ENCODE measurements at places on chromosomes 11 and 22.

DNA sequence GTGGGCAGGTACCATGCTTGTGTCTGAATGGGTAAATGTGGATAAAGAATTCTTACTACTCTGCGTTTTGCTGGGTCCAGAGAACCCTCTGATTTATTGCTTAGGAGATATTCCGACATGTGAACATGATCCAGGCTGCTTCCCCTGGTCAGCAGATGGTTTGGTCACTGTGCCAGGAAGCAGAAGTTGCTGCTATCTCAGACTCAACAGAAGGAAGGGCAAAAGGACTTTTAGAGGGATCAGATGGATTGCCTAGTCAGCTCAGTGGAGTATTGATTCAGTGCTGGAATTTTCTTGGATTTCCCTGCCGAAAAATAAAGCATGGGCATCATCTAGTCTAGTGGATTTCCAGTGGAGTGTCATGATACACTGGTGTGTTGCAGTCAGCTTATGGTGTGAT lies 440.1 kb downstream of the NTM start:
- no peak for DNase-seq

GRCh38 chr22:24465566-24465965 lies 29.6 kb upstream of the UPB1 start:
- DNase-seq: no peak

- DNase-seq: no peak
Observed at GRCh38 chr11:65654375-65655349, 8.1 kb downstream of the RELA start.

DNA sequence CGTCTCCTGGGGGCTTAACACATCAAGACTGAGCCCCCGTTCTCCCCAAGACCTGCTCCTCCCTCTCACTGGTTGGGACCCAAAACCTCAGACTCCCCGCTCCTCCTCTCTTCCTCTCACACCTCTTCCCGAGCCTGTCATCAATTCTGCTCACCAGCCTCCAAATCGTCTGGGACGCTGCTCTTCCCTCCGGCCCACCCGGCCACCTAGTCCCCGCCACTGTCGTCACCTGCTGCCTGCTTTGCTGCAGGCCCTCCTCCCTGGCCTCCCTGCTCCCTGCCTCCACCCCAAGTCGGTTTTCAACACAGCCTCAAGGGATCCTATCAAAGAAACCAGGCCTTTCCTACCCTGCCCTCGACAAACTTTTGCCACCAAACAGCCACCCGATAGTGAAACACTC lies 3.1 kb downstream of the MFNG start:
- DNase-seq: no peak

DNA sequence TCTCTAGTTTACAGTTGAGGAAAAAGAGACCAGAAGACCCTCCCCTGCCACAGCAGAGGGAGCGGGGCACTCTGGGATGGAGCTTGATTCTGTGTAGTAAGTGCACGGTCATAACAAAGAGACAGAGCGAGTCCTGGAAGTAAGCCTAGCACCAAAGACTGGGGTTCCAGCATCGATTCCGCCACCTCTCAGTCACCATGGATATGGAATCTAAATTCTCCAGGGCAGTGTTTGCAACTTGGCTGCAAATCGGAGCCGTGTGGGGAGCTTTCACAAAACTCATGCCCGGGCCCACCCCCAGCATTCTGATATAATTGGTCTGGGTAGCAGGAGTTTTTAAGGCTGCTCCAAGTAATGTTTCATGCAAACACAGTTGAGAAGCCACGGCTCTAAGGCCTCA lies 129.5 kb upstream of the OPCML start:
- DNase-seq: no peak

DNA sequence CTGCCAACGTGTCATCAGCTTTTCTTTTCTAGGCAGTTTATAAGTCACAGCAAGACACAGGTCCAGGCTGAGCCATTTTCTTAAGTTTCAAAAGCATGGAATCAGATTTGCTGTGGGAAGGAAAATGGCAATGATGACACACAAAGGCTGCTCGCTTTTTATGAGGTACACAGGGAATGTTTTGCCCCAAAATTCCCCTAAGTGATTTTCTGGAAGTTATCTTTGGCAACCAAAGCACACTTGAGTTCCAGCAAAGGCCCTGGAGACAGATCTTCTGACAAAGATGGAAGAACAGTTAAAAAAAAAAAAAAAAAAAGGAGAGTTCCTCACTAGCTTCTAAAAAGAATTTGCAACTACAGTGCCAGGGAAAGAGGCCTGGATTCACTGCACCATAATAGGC lies 260.8 kb downstream of the LARGE1 start:
- no peak for DNase-seq

- no peak for DNase-seq
Observed at GRCh38 chr22:35037089-35037488, 28.9 kb upstream of the ISX start.

GRCh38 chr11:72670041-72670440 lies 4.2 kb downstream of the PDE2A start:
- DNase-seq: no peak

GRCh38 chr11:95922536-95923438 lies 1.1 kb downstream of the MTMR2 start:
- no peak for DNase-seq

DNA sequence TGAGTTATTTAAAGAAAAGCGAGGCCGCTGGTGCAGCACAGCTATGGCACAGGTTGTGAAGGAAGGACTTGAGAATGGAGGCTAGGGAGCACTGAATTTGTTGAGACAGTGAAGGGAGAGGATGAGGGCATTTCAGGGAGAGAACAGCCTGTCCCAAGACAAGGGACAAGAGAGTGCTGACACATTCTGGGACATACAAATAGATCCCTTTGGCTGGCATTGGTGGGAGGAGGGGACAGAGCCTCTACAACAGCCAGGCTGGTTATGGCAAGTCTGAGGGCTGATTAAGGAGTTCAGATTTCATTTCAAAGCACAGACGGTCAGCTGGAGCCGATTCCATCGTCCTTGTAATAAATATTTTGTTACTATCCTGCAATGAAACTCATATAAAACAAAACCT lies 1.7 kb upstream of the SLC29A2 start:
- no peak for DNase-seq

- no peak for DNase-seq
Observed at GRCh38 chr22:40525250-40525884, 111.2 kb downstream of the MRTFA start.

GRCh38 chr11:8192016-8192895 lies 23.4 kb upstream of the RIC3 start:
- peak; percentile 52 for DNase-seq

- no peak for DNase-seq
Observed at GRCh38 chr22:49503896-49504521, 323.7 kb downstream of the BRD1 start.

DNA sequence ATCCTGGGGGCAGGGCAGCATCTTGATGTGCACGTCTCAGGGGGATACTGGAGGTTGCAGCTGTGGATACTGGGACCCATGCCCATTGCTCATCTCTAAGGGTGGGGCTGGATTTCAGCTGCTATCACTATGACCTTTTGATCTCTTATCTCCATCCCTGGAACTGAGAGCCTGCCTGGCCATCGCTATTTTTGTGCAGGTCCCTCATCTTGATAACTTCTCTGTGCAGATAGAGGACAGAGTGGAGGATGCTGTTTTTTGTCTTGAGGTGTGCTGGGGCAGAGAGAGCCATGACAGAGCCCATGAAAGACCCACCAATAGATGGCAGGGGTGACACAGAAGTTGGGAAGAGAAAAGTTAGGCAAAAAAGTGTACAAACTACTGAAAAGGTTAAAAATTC lies 5.1 kb upstream of the INSC start:
- no peak for DNase-seq

GRCh38 chr11:35282221-35282882 lies 137.0 kb downstream of the SLC1A2 start:
- no peak for DNase-seq

- no peak for DNase-seq
Observed at GRCh38 chr11:35402751-35403660, 16.4 kb downstream of the SLC1A2 start.

DNA sequence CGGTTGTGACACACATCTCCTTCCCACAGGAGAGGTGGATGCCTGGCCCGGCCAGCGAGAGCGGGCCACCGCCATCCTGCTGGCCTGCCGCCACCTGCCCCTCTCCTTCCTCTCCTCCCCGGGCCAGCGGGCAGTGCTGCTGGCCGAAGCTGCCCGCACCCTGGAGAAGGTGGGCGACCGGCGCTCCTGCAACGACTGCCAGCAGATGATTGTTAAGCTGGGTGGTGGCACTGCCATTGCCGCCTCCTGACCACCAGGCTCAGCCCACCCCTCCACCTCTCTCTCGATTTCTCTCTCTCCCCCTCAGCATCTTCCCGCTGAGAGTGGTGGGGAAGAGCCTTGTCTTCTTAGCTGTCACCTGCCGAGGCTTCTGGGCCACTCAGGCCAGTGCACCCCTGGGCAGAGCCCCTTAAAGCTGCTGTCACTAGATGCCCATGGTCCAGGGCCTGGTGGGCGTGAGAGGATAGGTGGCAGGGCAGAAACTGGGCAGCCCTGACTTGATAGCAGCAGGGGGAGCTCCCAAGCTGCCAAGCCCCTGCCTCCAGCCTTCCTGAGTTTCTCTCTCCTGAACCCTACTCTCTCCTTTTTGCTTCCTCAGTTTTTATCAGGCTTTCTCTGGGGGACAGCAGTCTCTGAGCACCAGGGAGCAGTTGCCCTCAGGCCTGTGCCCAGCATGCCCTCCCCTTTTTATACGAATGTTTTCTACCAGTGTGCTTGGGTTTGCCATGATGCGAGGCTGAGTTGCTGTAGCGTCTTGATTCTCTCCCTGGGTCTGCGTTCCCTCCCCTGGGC lies 9.3 kb downstream of the SHISA8 start:
- DNase-seq: no peak

GRCh38 chr11:78586452-78587046 lies 11.9 kb upstream of the NARS2 start:
- no peak for DNase-seq

GRCh38 chr11:12156301-12157140 lies 46.1 kb downstream of the MICAL2 start:
- no peak for DNase-seq

GRCh38 chr11:16791191-16791961 lies 52.9 kb downstream of the C11orf58 start:
- no peak for DNase-seq

DNA sequence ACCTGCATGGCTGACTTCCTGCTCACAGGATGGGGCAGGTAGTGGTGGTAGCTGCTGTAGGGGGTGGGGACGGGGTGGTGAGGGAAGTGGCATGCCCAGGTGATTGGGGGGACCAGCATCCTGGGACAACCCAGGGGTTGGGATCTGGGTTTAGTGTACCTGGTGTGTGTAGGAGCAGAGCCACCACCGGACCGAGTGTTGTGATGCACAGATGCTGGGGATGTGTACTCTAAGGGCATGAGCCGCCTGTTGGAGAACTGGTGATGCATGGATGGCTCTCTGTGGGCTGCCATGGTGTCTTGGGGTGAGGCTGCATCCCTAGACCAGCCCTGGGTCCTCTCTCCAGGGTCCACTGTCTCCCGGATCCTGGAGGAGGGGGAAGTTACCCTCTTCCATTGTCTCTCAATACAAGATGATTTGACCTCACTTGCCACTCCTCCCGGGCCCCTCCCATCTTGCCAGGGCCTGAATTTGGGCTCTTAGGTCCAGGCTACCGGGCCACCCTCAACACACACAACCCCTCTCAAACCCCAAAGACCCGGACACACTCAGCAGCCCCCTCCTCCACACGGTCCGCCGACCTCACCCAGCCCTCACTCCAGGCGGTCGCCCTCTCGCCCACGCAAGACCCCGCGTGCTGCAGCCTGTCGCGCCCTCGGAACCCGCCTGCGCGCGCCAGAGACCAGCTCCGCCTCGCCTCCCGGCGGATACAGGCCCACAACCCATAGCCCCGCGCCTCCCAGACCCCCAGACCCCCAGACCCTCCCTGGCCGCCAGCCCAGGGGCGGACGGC lies 619 bp downstream of the LRRC75B start:
- DNase-seq: no peak

- no peak for DNase-seq
Observed at GRCh38 chr11:16979703-16980622, 34.3 kb downstream of the PLEKHA7 start.

GRCh38 chr11:71202966-71203365 lies 49.4 kb downstream of the SHANK2 start:
- DNase-seq: no peak

GRCh38 chr11:4059424-4059823 lies 35.2 kb upstream of the RRM1 start:
- no peak for DNase-seq

GRCh38 chr22:43247546-43248260 lies 60.8 kb upstream of the TTLL12 start:
- no peak for DNase-seq

GRCh38 chr11:72683782-72684200 lies 9.6 kb upstream of the PDE2A start:
- no peak for DNase-seq

DNA sequence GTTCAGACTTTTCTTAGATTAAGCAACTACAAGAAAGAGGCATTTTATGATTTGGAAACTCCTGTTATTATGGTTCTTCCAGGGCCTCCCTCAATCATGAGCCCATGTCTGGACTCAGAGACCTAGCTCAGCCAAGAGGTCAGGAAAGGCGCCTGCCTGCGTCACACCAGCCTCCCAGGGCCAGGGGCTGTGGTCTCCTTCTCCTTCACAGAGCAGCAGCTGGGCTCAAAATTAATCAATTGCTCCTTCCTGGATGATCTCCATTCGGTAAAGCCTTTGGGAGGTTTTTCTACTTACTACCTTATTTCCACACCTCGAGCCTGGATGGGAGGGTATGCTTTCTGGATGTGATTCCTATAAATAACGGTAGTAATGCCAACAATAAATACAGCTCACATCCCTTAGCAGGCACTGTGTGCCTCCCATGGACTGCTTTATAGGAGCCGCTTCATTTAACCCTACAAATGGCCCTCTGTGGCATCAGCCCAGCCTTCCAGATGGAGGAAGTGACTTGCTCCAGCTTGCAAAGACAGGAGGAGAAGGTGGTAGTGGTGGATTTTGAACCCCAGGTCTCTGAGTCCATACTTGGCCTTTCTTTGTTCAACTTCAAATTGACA lies 1445.6 kb downstream of the TBC1D22A start:
- DNase-seq: no peak

- no peak for DNase-seq
Observed at GRCh38 chr11:1772270-1773130, 8.8 kb upstream of the CTSD start.

GRCh38 chr11:126585774-126586491 lies 230.4 kb downstream of the ST3GAL4 start:
- peak; percentile 69 for DNase-seq

DNA sequence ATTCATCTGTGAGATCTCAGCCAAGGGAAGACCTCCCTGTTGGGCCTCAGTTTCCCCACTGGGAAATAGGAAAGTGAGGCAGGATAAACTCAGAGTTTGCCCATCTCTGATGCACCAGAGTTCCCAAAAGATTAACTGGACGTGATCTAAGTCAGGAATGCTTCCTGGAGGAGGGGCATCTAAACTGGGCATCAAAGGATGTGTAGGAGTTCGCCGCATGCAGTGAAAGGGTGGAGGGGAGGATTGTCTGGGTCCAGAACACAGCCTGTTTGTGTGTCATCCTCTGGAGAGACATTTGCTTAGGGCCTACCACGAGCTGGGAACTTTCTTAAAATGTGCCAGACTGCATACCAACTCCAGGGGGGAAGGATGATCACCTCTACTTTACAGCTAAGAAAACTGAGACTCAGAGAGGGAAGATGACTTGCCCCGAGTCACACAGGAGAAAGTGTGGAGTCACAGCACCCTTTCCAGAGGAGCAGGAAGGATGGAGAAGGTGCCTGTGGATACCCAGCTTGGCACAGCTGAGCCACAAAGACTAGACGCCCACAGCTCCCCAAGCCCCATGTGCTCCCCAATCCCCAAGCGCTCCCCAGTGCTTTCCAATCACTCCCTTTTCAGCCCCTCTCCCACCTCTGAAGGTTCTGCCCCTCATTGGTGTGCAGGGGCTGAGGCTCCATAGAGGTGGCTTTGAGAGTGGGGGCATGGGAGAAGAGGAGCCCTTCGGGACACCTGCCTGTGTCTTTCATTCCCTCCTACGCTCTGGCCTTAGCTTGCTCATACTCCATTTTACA lies 50.1 kb downstream of the MN1 start:
- no peak for DNase-seq

Measured in right renal pelvis (tissue), 4 donors.